Caudate nucleus (tissue), 63 donors: ENCODE measurements at places on chromosomes 3 and 15.

DNA sequence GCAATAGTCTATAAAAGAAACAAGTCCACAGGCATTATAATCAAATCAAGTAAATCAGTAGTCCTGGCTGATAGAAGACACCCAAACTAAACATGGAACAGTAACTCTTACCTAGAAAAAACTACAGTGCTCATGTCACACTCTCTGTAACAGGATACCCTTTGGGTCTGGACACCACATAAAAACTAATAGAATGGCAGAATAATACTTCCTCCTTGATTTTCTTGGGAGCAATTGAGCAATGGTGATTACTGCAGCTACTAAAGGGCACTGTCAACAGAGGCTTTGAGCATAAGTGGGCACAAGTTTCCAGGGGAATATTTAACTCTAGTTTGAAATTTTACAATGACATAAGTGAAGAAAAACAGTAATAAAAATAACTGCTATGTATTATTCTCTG, 59.5 kb downstream of the GLB1 start:
- no peak for DNase-seq

DNA sequence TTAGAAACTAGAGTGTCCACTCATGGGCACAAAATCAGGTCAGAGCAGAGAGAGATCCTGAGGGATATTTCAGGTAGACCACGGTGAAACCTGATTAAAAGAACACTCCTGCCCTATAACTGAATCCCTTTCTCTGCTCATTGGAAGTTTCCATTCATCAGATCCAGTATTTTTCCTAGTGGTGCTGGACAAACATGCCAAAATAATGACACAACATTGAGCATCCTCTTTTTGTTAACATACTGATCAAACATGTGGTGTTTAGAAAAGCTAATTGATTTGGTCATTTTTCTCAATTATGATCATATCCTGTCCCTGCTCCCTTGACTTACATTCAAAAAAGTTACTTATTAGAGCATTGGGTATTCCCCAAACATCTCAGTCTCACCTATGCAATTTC, 27.2 kb downstream of the PTX3 start:
- DNase-seq = no peak

GRCh38 chr15:85761635-85762034, 33.1 kb downstream of the KLHL25 start:
- no peak for DNase-seq

- no peak for DNase-seq
Measured at GRCh38 chr3:130293247-130293646, 52.2 kb upstream of the COL6A5 start.

GRCh38 chr3:151856118-151856517, 17.3 kb upstream of the SUCNR1 start:
- DNase-seq = no peak

GRCh38 chr3:77530870-77531269, 491.0 kb downstream of the ROBO2 start:
- no peak for DNase-seq

- no peak for DNase-seq
Measured at GRCh38 chr3:82130046-82130445, 368.6 kb upstream of the GBE1 start.

DNA sequence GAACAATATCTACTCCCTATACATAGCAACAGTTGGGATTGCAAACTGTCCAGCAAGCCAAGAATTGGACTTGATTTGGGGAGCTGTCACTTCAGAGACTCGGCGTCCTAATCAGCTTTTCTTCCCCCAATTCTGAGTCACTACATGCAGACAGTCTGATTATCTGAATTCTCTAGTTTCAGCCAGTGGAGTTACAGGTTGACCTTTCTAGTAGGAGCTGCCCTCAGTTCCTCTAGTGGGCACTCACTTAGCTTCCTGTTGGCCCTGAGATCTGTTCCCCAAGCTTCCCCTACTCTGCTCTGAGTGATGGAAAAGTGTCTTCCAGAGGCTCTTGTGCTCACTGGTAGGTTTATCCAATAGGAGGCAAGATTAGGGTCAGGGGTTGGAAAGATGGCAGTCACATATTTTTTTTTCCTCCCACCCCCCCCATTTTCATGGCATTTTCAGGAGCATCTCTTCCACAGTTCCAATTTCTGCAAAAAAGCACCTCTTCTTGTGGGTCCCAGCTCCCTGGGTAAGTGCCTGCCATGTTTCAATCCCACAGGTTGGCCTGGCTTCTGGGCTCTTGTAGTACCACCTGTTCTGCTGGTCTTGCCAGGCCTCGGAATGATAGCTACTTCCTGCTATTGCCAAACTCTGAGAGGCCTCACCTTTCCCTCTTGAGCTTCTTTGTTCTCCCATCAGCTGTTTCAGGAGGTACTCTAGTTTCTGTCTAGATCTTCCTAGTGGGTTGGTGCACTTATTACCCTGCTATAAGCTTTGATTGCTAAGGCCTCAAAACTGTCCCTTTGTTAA, 182.2 kb downstream of the RAP2B start:
- no peak for DNase-seq

DNA sequence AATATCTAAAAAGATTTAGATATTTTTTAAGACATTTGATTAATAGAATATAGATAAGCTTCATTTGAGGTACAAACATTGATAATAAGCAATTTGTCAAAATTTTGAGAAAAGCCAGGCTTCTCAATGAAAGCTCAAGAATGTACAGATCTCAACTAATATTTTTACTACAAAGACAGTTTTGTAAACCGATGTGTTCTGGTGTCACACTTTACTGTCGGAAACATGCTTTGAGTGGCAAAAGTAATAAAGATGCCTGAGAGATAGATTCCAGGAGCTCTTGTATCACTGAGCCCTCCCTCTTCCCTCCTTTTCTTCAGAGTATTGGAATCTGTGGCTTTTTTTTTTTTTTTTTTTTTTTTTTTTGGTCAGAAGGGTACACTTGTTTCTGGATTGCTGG, 45.0 kb upstream of the THRB start:
- no peak for DNase-seq

GRCh38 chr3:189995129-189995528, 125.6 kb downstream of the P3H2 start:
- no peak for DNase-seq

- DNase-seq = no peak
Measured at GRCh38 chr3:126659915-126660886, 5.3 kb upstream of the TXNRD3 start.

- no peak for DNase-seq
Measured at GRCh38 chr3:100184948-100185570, 70.8 kb upstream of the FILIP1L start.

DNA sequence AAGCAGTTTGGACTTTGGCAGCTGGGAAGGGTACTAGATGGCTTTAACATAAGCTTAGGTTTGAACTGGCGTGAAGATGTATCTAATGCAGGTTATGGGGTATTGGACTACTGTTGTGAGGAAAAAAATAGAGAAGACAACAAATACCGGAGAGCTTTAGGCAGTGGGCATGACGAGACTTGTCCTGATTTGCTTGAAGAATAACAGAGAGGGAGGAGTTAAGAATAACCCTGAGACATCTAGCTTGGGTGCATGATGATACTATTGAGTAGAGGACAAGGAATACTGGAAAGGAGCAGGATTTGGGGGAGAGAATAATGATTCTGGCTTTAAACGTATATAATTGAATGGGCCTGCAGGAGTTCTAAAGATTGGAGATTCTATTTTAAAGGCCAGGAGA, 249.5 kb upstream of the AZI2 start:
- DNase-seq = no peak

- DNase-seq = no peak
Measured at GRCh38 chr3:101778385-101779046, 495 bp upstream of the NXPE3 start.

- no peak for DNase-seq
Measured at GRCh38 chr15:69509131-69509530, 56.5 kb downstream of the RPLP1 start.

DNA sequence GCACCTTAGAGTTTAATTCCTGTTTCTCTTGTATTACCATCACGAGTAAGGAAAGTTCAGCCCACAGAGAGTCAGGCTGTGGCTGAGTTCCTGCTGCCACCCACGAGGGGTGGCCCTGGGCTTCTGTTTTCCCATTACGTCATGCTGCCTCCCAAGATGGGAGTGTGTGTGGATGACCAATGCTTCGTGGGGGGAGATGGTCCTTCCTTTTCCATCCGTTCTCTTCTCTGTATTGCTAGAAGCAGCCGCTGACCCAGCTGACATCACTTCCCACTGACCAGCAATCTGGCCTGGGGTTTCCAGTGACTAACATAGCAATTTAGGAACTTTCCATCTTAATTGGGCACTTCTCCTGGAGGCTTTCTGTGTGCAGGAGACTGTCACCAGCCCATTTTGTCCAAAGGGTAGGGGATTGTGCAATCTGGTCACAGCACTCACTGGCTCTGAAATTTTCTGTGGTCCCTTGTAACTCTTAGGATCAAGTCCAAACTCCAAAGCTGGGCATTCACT, 9.3 kb downstream of the IRAK2 start:
- peak; percentile 32 for DNase-seq

- DNase-seq = no peak
Measured at GRCh38 chr15:73629798-73630429, 3.3 kb downstream of the NPTN start.

DNA sequence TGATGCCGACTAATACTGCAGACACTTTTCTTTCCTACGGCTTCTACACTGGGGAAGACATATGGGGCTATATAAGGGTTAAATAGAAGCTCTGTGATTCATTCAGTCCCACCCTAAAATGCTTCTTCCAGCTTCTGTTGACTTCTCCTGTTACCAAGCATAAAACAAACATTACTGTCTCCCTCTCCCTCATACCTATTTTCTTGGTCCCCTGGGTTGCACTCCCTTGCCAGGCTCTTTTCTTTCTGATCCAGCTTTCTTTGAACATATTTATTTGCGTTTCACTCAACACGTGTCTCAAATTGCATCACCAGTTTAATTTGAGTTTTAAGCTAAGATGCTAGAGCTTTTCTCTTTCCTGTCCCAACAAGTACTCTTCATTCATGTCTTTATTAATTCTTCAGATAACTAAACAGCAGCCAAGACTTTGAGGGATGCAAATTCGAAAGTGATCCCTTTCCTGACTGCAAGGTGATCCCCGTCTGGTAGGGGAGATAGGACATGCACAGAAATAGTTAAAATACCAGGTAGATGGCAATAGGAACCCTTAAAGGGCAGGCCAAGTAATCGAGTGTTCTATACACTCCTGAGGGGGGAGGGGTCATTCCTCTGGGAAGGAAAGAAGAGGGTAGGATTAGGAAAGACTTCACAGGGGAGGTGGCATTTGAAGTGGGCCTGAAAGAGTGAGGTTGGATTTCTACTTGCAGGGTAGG, 198.6 kb upstream of the BCL6 start:
- DNase-seq = no peak

DNA sequence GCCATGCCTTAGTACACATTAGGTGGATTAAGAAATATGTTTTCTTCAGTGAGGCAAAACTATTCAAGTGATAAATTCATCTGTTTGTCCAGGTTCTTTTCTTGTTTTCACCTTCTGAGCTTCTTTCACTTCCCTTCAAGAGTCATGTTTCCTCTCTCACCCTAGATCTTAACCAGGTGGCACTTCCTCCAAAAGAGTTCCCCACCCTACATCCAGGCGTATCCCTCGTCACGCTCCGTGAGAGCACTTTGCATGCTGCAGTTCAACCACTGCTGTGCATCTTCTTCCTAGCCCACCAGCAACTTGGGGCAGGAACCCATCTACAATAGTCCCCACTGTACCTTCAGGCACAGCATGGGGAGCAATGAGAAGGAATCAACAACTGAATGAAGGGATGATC, 28.9 kb downstream of the OSBPL10 start:
- no peak for DNase-seq

DNA sequence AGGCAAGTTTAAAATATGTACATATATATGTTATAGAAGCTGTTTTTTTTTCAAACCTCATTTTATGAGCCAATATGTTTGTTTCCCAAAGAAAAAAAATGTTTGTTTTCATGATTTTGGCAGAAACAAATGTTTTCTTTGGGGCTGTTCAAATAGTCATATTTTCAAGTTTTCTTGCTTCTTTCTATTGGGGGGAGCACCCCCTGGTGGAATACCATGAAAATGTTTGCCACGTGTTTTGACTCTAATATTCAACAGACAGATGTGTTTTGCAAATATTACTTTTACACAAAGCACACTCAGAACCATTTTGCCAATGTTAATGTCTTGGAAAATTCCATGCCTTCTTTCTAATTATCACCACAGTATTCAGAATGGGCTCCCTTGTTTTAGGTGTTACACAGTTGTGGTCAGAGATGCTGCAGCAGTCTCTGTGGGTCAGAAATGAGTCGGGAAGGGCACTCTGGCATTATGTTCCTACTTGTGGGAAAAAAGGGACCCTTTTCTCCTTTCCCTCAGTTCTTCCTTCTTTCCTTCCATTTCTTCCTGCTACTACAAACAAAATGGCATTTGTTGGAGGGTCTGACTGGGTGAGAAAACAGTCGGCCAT, 817.0 kb downstream of the TUSC7 start:
- DNase-seq = no peak

GRCh38 chr3:17081520-17081919, 196.8 kb downstream of the PLCL2 start:
- DNase-seq = no peak
